ENCODE measurements at places on chromosomes 11 and 22.
A peak's percentile ranks its signal among the peaks of the same experiment; 100 is the strongest.

- DNase-seq: no peak
Measured at GRCh38 chr22:30596886-30597285, 5.2 kb upstream of the PES1 start.

- DNase-seq: no peak
Measured at GRCh38 chr11:80109031-80109430, 668.2 kb upstream of the TENM4 start.

DNA sequence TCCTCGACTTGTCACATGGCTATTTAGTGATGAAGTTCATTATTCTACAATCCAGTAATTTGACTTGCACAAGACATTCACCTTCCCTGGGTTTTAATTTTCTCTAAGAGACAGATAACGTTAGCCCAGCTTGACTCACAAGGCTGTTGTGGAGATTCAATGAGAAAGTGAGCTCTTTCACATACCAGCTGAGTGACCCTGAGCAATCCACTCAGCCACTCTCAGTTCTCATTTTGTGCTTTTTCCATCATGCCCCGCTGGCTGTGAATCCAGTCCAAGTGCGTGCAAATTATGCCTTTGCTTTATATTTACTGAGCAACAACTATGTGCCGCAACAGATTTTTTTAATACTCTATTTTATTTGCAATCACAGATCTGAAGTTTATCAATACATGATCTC, 176.5 kb downstream of the LARGE1 start:
- no peak for DNase-seq

- no peak for DNase-seq
Measured at GRCh38 chr11:46978005-46978491, 41.5 kb downstream of the CSTPP1 start.

DNA sequence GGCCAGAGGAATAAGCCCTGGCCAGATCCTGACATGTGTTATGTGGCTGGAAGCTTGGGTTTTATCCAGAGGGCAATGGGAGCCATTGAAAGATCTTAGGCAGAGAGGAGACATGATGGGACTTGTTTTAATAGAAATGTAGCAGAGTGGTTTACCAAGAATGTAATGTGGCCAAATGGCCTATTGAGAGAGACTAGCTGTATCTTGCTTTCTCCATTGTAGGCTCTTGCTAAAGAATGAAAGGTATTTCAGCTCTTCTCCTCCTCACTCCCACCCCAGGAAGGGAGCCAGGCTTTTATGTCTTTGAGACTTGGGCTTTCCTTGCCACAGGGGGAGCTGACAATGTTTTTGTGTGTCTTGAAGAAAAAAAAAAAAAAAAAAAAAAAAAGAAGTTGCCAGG, 82.3 kb downstream of the TRIM29 start:
- DNase-seq: no peak

DNA sequence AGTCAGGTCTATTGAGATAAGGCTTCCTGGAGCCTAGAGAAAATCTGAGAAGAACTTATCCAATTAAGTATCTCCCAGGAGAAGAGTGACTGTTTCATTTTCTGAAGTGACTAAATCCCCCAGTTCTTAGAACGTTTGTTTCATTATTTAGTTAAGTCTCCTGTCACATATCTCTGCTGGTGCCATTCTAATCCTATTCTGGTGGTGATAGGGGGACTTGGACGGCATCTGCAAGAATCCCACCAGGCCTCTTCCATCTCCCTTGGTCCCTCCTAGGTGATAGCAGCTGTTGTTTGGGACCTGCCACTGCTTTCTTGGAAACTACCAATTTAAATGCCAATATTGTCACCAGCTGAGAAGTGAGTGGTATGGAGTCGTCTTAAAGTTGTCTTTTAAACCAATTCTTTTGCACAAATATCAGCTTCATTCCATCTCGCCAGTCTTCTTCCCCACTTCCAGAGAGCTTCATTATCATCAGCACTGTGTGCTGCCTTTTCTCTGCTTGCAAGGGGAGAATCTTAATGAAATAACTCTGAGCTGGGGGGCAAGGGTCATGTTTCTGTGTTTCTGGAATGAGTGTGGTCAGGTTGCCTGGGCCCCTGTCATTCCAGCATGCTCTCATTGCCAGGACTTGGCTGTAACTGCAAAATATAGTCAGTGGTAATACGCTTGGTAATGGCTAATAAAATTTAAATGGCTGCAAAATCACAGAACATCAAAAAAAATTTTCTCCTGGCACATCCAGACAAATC, 104.8 kb downstream of the LDLRAD3 start:
- no peak for DNase-seq

GRCh38 chr11:109914809-109915653, 178.2 kb upstream of the ZC3H12C start:
- no peak for DNase-seq

DNA sequence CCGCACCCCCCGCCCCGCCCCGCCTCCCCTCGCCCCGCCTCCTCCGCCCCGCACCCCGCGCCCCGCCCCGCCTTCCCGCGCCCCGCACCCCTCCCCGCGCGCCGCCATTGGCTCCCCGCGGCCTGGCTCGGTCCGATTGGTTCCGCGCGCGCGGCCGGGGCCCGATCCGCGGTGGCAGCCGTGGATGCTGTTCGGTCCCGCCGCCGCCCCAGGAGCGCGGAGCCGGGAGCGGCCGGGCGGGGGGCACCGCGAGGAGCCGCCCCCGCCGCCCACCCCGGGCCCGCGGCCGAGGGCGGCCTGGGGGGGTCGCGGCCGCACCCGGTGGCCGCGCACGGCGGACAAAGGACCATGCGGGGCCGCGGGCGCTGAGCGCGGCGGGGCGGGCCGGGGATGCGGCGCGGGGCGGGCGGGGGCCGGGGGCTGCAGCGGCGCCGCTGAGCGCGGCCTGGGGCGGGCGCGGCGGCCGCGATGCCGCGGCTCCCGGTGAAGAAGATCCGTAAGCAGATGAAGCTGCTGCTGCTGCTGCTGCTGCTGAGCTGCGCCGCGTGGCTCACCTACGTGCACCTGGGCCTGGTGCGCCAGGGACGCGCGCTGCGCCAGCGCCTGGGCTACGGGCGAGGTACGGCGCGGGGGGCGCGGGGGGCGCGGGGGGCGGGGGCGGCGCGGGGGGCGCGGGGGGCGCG, at the start of gene B4GALNT4:
B4GALNT4 (plus strand) TSS at position 164 of the 683 bp plus-strand sequence; CDS start at position 469, 305 bp downstream.
- no peak for DNase-seq

- no peak for DNase-seq
Measured at GRCh38 chr11:132444911-132445310, 1074.5 kb downstream of the NTM start.

DNA sequence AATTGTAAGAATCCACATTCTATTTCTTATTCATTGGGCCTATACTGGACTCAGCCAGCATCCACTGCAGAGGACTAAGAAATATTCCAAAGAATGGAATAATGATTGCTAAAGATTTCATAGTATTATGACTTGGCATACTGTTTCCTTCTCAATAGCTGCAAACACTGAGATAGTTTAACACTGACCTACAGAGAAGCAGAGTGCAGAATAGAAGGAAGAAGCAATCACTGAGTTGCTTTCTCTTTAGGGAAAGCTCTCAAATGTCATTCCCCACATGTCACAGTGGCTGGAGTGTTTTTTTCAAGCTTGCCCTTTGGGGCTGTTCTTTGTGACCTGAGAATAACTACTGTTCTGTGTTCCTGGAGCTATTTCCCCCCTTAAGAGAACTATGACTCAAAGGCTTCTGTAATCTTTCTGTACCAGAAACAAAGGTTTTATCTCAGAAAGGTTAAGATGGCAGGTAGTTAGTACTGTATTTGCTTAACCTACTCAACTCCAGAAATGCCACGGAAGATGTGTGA, 243.6 kb upstream of the LUZP2 start:
- DNase-seq: no peak

- no peak for DNase-seq
Measured at GRCh38 chr11:120381401-120381800, 45.2 kb downstream of the ARHGEF12 start.

- DNase-seq: no peak
Measured at GRCh38 chr11:28337701-28338100, 229.5 kb downstream of the METTL15 start.

DNA sequence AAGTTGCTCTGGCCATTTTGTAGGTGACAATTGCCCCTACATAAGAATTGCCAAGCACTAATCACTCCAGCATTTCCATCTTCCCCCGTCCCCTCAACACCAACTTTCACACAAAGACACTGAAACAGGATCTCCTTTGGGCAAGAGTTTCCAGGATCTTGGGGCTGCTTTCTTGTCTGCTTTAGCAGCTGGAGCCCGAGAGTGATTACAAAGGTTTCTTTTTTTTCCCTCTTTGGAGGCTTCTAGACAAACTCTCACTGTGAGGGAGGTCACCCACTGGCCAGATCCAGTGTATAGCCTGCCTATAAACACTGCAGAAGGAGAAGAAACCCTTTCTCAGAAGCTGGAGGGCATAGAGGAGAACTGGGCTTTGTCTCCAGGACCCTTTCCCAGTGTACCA, 92.5 kb downstream of the APIP start:
- DNase-seq: no peak

- DNase-seq: peak; percentile 8
Measured at GRCh38 chr22:25404928-25405816, 159.3 kb upstream of the GRK3 start.

DNA sequence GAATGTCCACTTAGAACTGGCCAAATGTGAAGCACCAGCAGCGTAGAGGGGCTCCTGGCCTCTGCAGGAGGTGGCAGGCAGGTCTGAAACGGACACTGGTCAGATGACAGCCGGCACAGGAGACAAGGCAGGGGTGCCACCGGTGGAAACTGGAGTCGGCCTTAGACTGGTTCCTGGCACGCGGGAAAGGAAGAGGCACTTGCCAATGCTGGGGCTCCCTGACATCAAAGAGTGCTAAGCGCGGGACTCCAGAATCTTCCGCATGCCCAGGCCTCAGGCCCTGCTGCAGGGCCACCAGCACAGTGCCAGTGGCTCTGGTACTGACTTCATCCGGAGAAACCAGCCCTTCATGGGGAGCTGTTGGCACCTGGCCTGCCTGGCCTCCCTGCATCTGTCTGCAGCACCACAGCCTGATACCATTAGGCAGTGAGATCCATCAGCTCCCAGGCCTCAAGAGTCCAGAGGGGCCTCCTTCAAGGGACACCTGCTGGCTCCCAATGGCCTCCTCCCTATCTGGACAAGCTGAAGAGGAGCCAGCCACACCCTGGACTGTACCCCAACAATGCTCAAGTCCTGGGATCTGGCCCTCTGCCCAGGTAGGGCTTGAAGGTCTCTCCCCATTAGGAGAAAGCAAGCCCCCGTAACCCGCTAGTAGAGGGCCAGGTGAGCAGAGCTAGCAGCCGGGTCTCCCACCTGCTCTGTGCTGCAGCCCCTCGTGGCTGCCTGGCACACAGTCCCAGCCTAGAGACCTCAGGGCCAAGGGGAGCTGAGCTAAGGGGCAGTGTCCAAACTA, 29.7 kb upstream of the GNB1L start:
- DNase-seq: no peak

GRCh38 chr22:35726398-35726797, 8.7 kb downstream of the APOL5 start:
- DNase-seq: no peak

DNA sequence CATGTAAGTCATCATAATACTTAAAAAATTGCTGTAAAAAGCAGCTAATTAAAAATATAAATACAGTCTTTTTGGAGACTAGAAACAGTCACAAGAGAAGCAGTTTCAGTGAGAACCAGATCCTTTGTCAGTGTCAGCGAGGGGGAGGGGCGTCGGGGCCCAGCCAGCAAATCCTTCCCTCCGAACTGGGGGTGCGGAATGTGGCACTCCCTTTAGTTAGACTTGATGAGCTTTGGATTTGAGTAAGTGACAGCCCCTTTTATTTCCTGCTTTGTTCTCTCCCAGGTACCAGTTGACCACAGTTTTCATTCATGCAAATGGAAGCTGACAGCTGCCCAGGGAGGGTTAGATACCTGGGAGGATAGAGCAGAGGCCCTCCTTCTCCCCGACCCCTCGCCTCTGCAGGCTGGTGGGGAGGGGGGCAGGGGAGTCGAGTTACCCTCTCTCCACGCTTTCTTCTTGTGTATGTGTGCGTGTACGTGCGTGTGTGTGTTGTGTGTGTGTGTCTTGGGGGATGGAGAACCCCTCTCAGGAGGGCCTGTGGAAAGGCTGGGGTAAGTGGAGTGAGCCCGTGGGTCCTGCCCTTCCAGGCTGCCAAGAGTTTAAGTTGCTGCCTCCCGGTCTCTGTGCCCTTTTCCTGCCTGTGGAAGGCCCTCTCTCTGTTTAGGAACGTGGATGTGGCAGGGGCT, 38.3 kb downstream of the PTPRJ start:
- no peak for DNase-seq

DNA sequence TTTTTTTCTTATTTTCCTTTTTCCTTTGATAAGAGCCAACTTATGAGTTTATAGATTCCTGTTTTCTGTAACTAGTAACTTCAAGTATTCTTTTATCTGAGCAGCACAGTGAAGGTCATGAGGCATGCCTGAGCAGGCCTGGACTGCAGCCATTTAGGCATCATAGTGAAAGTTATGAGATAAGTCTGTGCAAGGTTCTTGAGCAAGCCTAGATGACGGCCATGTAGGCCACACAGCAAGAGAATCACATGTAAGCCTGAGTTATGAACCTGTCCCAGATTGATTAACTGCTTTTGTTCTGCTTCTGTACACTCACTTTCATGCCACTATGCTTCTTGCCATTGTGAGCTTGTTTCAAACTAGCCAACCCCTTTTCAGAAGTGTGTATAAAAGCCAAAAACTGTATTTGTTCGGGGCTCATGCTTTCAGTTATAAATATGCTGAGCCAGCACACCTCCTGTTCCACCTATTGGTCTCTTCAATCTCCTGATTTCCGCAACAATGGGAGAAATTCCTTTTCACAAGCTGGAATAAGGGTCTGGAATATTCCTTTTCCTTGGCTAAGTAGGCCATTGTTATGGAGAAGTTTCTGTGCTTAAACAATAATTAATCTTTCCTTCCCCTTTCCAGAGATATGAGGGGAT, 745.7 kb downstream of the FAM181B start:
- no peak for DNase-seq

- no peak for DNase-seq
Measured at GRCh38 chr22:19764636-19765476, 4.3 kb downstream of the TBX1 start.

GRCh38 chr22:23357053-23357452, 176.7 kb downstream of the BCR start:
- DNase-seq: no peak

GRCh38 chr11:27362749-27363575, at the start of gene CCDC34:
TSS of gene CCDC34 (minus strand) at chr11:27363215. CDS start at chr11:27363194, 21 bp downstream.
- DNase-seq: peak; percentile 84

GRCh38 chr11:110522471-110522870, 92.7 kb downstream of the FDX1 start:
- no peak for DNase-seq

GRCh38 chr22:39498368-39498767, 3.7 kb upstream of the MIEF1 start:
- no peak for DNase-seq

DNA sequence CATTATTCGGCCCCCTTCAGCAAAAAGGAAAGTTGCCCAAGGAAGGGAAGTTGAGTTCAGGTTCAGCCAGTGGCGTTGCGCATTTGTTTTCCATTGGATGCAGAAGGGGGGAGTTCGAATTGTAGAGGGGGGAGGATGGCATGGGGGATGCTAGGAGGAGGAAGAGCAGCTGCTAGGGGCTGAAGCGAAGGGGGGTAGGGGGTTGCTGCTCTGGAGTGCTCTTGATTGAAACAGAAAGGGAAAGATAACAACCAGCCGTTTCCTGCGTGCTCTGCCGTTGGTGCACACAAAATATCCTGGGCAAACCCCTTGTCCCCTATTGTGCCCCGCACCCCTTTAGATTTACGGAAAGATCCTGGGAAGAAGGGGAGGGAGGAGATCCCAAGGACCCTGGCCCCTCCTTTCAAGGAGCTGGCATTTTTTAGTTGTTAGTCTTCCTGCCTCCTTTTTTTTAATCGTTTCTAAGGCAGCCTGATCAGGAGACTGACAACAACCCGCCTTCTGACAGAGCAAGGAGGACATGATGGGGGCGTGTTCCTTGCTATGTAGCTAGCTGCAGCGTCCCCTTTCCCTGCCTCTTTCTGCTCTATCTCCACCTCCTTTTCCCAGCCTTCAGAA, 2.1 kb downstream of the KMT2A start:
- no peak for DNase-seq

- no peak for DNase-seq
Measured at GRCh38 chr22:27206374-27207133, 549.2 kb downstream of the MIAT start.

Data from activated naive CD4-positive, alpha-beta T cell (primary cell).